ENCODE measurements at places on chromosomes 11 and 22.

- no peak for DNase-seq
These were observed 46.9 kb downstream of the C11orf71 start for GRCh38 chr11:114353443-114353842.

DNA sequence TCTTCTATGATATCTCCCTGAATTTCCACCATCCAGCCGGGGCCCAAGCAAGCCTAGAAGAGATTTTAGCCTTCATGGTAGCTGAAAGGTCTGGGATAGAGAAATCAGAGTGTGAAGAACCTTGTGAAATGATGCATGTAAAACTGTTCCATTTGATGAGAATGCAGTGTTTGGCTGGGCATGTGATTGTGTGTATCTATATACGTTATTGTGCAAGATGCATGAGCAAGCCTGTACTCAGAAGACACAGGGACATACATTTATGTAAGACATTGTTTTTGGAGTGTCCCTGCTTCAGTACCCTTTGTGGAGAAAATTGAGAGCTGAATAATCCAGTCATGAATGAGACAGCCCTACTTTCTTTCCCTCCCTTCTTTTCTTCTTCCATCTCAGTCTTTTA lies 15.2 kb upstream of the OR52K2 start:
- no peak for DNase-seq

DNA sequence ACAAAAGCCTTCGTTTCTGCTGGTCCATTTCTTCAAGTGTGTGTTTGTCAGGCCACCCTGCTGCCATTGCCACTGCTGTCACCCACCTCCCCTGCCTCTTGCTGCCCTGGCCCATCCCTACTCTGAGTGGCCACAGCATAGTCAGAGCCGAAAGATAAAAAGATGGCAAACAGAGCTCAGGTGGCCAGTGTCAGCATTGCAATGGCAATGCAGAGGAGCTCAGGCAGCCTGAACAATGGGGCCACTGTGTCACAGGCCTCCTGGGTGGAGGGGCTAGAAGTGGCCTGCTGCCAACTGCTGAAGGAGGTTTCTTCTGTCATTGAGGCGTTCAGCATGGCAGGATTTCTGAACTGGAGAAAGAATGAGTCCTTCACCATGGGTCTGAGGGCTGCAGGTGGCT lies 137.1 kb downstream of the CSNK2A3 start:
- DNase-seq: no peak

GRCh38 chr11:44139565-44140330 lies 44.3 kb downstream of the EXT2 start:
- DNase-seq: no peak

DNA sequence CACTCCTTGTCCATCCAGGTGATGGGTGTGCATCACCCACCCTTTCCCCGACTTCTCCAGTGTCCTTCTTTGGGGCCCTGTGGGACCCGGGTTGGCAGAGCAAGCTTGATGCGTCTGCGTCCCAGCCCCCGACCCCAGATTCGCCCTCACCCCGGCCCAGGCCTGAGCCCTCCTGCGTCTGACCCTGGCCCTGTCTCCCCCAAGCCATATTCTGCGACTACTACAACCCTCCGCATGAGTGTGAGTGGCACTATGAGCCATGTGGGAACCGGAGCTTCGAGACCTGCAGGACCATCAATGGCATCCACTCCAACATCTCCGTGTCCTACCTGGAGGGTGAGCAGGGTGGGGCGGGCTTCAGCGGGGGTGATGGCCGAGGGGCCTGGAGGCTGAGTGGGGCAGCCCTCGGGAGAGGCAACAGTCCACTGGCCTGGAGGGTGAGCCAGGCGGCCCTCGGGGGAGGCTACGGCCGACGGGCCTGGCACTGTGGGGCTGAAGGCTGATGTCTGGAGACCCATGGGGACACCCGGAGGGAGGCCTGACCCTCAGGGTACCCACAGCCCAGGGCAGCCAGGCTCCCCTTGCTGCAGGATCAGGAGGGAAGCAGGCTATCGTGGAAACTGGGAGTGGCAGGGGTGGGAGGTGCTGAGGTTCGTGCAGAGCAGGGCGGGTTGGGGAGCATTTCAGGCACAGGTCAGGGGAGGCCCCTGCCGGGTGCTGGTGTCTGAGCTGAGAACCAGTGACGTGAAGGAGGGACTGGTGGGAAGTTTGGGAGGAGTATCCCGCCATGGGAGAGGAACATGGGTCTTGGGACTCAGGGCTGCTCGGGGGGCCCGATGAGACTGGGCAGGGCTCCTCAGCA lies 15.3 kb downstream of the MUC2 start:
- DNase-seq: no peak

DNA sequence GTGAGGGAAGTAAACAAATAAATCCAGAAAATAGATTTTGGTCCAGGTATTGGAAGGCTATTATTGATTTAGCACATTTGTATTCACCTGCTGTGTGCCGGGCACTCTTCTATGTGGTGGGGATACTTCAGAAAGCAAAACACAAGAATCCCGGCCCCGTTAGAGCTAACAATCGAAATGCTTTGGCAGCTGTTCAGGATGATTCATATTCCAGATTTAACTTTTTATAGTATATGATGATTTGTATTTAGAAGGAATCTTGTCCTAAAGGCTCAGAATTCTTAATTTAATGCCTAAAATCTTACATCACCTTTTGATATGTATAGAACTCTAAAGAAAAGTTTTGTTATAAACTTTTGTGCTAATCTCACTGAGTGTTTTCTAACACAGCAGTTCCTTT lies 28.0 kb downstream of the ZC3H12C start:
- no peak for DNase-seq

GRCh38 chr11:117428856-117429229 lies 101.2 kb downstream of the CEP164 start:
- DNase-seq: no peak

GRCh38 chr22:17902960-17903359 lies 121.4 kb downstream of the MICAL3 start:
- DNase-seq: no peak
